ENCODE measurements at places on chromosomes 1 and 21.

DNA sequence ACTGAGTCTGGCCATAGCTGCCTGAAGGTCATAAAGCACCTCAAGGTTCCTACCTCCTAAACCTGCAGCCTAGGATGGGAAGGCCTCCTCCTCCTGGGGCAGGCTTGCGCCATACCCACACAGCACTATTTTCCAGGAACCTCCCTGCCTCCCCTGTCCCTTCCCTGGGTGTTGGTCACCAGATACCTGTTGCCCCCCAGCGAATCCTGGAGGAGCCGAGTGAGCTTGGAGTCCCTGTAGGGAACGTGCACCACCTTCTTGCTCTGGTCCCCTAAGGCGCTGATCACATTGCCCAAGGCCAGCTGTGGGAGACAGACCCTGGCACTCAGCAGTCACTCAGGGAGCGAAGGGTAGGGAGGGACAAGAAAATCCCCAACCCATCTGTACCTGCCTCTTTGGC, 19.4 kb downstream of the KIF21B start:
- DNase-seq, result no peak

- DNase-seq, result no peak
These were observed 97.5 kb downstream of the SEC16B start for GRCh38 chr1:177872308-177872900.

- no peak for DNase-seq
These were observed 192.4 kb downstream of the PTGER3 start for GRCh38 chr1:70855203-70855602.

GRCh38 chr1:80282536-80282935, 1276.0 kb upstream of the ADGRL4 start:
- no peak for DNase-seq

- no peak for DNase-seq
These were observed 2.0 kb upstream of the TRNP1 start for GRCh38 chr1:26991310-26992116.

DNA sequence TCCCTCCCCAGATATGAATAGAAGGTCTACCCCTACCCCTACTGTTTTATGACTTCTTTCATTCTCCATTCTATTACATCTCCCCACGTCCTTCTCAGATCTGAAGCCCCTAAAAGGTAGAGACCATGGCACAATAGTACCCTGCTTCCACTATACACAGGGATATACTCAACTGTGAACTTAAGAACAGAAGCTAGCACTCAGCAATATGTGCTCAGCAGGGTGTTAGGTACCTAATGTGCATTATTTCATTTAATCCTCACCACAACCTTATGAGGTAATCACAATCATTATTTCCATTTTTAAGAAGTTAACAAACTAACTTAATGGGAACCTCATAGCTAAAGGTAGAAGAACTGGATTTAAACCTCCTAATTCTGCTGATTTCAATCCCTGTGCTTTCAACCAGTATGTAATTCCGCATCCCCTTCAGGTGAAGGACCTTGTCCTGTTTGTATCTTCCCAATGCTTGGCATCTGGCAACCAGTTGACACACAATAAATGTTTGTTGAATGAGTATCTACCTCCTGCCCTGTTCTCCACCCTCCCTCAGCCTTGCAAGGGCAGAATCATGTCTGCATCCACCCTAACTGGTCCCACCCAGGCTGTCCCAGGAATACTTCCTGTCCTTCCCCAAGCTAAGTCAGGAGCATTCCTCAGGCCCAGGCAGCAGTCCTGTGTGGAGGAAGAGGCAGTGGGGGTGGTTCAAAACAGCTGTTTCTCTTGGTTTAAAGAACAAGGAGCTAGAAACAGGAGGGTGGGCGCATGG, 6.5 kb downstream of the DENND2D start:
- no peak for DNase-seq

GRCh38 chr1:80994934-80995333, 805.8 kb upstream of the ADGRL2 start:
- DNase-seq, result no peak

DNA sequence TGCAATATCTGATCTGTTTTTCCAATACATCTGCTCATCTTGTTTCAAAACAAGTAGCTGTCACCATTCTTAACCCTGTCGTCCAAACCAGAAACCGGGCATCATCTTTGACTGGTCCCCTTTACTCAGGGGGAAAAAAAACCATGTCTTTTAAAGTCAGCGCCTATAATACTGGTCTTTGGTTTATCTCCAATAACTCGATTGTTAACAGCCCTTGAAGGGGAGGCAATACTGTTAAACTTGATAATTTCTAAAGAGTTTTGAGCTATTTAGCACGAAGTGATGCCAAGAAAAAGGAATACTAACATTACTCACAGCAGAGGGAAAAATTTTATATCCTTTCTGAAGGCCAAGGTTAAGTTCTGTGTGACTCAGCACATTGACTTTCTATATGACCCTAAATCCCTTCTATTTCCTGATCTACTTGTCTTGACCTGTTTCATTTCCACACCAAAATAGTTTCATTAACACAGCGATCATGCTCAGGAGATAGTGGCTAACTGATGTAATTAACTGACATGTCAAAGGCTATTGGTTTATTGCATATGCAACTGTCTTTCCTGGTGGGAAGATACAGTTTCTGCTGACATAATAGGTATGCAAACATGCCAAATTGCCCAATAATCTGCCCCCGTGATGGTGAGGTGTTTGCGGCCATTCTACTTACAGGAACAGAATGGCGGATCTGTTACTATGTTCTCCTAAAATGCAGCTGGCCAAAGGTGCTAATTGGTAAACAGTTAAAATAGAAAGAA, 59.1 kb downstream of the NFIA start:
- DNase-seq, result no peak

- no peak for DNase-seq
These were observed 72.1 kb downstream of the LMO4 start for GRCh38 chr1:87400813-87401212.

DNA sequence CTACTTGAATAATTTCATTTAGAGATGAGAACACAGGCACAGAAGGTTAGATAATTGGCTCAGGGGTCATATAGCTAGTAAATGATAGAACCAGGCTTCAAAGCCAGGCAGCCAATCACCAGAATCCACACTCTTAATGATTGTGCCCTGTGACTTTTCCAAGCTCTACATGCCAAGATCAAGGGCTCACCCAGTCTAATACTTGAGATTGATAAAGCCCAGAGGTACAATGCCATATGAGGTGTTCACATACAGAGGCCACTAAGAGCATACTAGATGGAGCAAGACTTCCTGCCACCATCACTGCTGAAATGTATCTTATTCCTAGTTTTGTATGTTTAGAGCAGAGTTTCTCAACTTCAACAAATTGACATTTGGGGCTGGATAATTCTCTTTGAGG, 40.9 kb upstream of the MCOLN3 start:
- DNase-seq, result no peak

DNA sequence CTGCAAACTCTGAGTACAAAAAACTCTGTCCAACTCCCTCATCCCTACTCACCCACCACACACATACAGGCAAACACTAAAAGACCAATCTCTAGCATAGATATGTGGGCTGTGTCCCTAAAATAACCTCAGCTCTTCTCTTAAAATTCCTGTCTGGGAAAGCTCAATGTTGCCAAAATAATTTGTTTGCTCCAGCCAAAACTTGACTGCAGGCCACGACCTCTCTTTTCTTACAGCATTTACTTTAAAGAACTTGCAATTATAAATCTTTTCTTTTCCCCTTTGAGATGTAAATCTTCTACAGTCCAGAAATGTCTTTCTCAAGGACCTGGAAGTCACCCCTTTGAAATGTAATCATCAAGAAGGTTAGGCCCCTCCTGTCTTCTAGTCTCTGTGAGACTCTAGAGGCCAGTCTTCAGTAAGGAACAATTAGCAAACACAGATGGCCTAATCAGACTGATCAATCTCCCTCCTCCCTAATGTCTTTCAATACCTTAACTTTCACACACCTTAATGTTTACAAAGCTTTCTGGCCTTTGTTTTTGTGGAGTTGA, 483.6 kb upstream of the RGS18 start:
- DNase-seq, result no peak

DNA sequence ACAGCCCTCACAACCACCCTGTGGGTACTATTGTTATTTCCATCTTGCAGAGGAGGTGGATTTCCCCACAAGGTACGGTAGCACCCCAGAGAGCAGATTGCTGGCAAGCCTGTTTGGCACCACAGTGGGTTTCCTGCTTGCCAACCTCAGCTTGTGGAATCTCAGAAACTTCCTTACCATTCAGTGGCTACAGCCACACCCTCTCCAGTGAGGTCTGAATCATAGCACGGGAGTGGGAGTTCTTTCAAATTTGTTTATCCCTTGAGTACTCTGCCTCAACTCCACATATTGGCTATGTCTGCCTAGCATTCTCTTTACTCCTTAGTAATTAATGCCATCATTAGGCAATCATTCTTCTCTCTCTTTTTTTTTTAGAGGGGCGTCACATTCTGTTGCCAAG, 162.1 kb downstream of the PTPRU start:
- no peak for DNase-seq

DNA sequence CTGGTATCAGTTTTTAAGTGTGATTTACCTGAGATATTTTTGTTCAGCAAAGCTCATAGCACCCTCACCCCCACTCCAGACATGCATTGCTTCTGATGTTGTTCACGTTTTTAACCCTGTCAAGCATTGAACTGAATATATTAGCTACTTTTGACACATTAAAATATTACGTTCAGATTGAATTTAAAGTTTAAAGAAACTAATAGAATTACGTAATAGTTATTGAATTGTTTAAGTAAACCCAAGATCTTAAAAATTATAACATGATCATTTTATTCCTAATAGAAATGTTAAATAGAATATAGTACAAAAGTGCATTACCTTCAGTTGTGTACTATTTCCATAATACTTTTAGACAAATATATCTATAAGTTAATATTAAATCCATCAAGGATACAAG, 18.9 kb downstream of the GLRX2 start:
- DNase-seq, result no peak

- no peak for DNase-seq
These were observed 31.7 kb downstream of the LAMB3 start for GRCh38 chr1:209620487-209620884.

GRCh38 chr1:244730934-244731434, 78.1 kb downstream of the DESI2 start:
- DNase-seq, result no peak

GRCh38 chr1:36948147-36948546, 86.2 kb downstream of the GRIK3 start:
- no peak for DNase-seq

DNA sequence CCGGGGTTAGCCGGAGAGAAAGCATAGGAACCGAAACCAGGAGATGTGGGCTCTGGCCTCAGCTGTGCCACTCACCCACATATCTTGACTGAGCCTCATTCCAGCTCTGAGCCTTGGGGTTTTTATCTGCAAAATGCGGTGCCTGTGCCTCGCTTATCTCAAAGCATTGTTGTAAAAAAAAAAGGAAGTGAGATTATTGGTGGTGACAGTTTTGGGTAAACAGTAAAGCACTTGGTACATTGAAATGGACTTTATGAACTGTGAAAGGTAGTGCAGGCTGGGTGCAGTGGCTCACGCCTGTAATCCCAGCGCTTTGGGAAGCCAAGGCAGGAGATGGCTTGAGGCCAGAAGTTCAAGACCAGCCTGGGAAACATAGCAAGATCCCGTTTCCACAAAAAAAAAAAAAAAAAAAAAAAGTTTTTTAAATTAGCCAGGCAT, 3.8 kb downstream of the PTAFR start:
- DNase-seq, result no peak

DNA sequence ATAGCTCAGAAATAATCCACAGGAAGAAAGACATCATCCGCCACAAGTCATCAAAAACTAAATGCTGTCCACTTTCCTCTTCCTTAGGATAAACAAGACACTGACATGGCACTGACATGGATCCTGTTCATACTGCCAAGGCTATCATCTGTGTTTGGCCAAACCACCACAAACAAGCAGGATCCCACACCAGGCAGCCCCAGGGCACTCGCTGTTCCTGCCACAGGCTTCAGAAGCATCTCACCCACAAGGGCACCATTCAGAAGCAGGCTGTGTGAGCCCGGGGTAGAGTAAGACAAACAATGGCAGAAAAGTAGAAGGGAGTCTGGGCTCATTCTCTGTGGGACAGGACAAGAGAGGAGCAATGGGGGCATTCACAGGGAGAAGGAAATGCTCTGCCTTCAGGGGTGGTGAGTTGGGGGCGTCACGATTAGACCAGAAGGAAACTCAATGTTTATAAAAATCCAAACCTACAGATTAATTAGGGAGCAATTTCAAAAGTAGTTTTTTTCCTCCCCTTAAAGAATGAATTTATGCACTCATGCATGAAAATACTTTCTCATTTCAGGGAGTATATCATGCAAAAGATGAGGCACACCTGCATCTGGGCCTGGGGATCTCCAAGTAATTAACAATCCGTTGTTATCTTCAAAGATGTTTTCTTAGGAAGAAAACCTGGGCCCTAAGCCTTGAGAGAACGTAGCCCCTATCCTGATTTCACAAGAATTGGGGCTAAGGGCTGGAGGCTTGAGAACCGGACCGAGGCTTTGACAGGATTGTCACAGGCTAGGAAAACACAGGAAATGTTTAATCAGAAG, 43.3 kb upstream of the ATP1A1 start:
- no peak for DNase-seq

- no peak for DNase-seq
These were observed 154.8 kb upstream of the CHODL start for GRCh38 chr21:18089786-18090185.

DNA sequence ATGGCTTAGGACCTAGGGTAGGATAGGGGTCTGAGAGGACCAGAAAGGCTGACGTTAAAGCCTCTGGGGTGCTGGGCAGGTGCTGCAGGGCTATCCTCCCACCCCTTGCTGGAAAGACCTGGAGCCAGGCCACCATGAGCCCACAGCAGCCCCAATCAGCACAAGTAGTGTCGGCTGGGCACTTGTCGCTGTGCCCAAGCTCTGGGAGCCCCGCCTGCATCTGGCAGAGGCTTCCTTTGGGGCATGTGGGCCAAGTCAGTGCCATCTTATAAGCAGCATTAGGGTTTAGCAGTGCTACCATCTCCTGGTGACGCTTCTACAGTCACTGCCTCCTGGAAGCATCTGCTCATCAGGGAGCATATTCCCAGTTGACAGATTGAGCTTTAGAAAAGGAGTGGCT, 31.3 kb downstream of the MAN1C1 start:
- DNase-seq, result no peak

DNA sequence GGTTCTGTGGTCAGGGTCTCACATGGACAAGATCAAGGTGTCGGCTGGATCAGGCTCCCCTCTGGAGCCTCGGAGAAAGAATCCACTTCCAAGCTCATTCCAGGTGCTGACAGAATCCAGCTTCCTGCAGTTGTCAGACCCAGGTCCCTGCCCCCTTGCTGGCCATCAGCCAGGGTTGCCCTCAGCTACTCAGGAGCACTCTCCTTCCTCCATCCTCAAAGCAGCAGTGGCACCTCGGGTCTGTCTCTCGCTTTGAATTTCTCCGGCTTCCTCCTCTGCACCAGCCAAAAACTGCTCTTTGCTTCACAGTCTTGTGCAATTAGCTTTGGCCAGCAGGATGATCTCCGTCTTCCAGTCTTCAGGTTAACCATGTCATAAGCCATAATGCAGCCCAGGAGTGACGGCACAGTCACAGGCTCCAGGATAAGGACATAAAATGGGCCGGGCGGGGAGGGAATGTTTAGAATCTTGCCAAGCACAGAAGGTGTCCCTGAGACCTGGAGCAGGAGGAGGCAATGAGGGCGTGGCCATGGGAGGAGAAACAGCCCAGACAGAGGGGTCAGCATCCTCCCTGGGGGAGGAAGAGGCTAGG, 79.4 kb upstream of the SLC25A33 start:
- no peak for DNase-seq

Measured in posterior vena cava (tissue), 2 donors.